Stimulated activated CD4-positive, alpha-beta T cell treated with anti-CD3 and anti-CD28 coated beads, Interleukin-2, amount 100 ng/mL, for 48 hours (primary cell): ENCODE measurements at places on chromosomes 3 and 15.

- no peak for DNase-seq
These were observed 43.5 kb downstream of the CFAP92 start for GRCh38 chr3:128950223-128950938.

DNA sequence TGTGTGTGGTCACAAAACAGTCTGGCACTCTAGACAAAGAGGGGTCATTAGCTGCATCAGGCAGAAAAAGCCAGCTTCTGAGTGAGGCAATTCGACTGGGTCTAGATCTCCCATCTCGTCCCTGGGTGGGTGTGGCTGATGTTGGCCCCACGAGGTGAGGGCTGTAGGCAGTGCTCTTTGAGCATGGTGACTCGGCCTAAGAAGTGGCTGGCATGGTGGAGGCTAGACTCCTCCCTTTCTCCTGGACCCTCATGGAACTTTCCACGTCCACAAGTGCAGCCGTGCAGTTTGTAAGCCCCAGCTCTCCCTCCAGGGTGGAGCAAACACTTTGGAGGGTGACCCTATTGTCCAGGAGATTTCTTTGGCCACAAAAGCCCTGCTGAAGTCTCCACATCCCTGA is 134.1 kb downstream of the OPA1 start:
- no peak for DNase-seq

GRCh38 chr3:108722724-108723123 is 34.5 kb downstream of the RETNLB start:
- DNase-seq = no peak

DNA sequence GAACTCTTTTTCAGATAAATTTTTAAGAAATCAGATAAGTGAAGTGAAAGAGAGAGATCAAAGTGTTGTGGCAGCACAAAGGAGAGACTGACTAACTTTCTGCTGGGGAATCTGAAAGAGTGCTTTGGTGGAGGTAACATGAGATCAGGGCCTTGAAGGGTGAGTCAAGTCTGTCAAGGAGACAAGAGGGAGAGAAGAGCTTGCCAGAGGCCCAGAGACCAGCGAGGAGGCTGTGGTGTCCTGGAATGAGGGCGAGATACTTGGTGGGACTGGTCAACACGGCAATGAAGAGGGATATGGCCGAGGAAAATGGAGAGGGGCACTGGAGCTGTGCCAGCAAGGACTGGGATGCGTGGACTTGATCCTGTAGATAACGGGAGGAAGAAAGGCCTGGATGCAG is 4.6 kb downstream of the TADA3 start:
- DNase-seq = no peak

- DNase-seq = no peak
These were observed 75.3 kb upstream of the ACP3 start for GRCh38 chr3:132241776-132242514.

- no peak for DNase-seq
These were observed 44.4 kb upstream of the PSMD6 start for GRCh38 chr3:64067506-64068346.

- DNase-seq = no peak
These were observed 46.0 kb upstream of the TSEN2 start for GRCh38 chr3:12438318-12438717.

DNA sequence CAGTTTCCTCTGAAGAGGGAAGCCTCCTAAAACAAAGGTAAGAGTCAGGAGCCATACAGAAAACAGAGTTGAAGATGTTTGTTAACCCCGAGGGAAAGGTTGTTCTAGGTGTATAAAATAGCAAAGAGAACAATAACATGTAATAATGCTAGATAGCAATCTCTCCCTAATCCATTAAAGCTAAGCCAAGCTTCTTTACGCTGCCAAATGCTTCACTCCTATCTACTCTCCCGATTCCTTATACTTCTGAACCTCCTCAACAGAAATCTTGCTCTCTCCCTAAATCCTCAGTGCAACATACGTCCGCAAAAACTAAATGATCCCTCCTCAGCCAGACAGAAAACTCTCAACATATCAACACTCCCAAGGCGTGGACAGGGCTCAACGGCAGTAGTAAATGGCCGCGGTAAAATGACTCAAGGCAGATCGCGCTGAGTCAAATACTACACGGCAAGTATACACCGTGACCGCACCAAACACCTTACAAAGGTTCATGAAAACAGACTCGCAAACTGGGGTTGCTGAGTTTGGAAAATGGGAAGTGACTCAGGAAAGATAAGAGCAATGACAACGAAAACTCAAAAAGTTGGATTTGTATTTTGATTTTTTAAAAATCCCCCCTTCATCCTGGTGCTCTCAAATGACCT is 682 bp downstream of the CLDND1 start:
- DNase-seq = peak; percentile 42

GRCh38 chr3:72301779-72302178 is 516.8 kb upstream of the PROK2 start:
- DNase-seq = no peak

DNA sequence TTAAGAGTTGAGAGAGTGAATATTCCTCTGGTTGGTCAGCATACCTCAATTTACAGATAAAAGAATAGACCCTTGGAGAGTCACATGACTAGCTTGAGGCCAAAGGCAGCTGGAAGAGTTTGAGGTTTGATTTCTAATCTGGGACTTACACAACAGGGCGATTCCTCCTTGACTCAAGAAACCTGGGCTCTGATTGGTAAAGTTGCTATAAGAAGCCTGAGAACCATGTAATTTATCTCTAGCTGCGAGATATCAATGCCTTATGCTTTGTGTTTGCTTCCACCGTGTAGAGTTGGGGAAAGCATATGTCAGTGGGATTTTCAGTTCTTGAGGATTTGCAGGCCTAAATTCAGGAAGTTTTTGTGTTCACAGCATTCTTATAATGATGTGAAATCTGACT is 206.0 kb downstream of the KLHL25 start:
- no peak for DNase-seq

DNA sequence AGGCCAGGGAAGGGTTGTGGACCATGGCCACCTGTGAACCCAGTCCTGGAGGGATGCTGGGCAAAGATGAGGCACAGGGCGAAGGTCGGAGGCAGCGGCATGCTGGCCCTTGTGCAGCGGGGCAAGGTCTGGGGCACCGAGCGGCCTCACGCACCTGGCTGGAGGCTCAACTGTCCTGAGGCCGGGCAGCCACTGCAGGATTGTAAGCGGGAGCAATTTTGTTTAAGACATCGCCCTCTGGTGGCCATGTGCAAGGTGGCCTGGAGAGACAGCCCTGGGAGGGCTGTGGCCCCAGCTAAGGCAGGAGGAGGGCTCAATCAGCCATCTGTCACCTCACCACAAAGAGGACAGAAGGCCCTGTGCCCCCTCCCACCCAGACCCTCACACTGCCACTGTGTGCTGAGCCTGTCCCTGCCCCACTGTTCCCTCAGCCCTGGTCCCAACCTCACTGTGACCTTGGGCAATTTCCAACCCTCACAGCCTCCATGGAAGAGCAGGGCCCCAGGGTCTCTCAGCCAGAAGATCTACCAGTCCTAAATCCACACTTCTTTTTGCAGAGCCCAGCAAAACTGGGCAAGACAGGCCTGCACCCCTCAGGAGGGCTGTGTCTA is 46.2 kb downstream of the TPRA1 start:
- DNase-seq = peak; percentile 68

DNA sequence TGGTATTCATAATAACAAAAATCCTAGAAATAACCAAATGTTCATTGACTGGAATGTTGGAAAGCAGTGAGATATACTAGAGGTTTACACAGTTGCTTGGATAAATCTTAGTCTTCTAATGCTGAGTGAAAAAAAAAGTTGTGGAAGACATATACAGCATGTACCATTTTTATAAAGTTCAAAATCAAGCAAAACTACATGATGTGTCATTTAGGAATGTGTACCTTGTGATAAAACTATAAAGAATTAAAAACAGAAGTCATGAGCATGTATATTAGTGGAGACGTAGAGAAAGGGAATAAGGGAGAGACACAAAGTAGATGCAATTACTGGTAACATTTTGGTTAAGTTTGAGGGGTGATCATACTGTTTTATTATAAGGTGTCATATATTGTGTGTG is 45.2 kb downstream of the FBXL2 start:
- no peak for DNase-seq

DNA sequence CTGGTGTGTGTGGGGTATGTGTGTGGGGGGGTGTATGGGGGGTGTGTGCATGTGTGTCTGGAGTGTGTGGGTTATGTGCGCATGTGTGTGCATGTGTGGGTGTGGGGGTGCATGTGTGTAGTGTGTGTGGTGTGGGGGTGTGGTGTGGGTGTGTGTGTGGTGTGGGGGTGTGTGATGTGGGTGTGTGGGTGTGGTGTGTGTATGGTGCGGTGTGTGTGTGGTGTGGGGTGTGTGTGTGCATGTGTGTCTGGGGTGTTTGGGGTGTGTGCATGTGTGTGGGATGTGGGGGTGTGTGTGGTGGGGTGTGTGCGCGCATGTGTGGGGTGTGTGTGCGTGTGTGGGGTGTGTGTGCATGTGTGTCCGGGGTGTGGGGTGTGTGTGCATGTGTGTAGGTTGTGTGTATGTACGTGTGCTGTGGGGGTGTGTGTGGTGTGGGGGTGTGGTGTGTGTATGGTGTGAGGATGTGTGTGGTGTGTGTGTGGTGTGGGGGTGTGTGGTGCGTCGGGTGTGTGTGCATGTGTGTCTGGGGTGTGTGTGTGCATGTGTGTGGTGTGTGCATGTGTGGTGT is 6.2 kb upstream of the OCA2 start:
- DNase-seq = no peak

DNA sequence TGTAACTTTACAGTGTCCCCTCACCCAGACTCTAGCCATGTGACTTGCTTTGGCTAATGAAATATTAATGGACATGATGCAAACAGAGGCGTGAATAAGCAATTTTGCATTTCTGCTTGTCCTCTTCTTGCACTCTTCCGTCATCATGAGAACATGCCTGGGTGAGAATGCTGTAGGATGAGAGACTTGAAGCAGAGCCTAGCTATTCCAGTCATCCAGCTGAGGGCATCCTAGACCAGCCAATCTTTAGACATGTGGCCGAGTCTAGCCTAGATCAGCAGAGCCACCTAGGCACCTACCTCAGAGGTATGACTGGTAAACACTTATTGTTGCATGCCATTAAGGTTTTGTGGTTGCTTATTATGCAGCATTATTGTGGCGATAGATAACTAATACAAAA is 450.5 kb upstream of the AZI2 start:
- DNase-seq = no peak

DNA sequence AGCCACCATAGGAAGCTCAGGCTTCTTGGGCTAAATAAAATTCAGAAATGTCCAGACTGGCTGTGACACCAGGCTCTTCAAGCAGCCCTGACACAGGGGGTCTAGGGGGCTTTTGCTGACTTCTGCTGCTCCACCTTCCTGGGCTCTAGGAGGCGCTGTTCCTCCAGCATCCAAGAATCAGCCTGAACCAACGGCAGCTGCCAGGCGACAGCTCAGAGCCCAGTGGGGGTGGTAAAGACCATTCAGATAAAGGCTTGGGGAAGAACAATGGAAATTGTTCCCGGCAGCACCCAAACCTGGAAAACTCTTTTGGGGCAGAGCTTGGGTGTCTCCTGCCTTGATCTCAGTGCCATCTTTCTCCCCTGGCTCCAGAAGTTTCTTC is 21.6 kb upstream of the PSTPIP1 start:
- peak; percentile 67 for DNase-seq

- no peak for DNase-seq
These were observed 40.3 kb downstream of the CORO2B start for GRCh38 chr15:68618908-68619698.

DNA sequence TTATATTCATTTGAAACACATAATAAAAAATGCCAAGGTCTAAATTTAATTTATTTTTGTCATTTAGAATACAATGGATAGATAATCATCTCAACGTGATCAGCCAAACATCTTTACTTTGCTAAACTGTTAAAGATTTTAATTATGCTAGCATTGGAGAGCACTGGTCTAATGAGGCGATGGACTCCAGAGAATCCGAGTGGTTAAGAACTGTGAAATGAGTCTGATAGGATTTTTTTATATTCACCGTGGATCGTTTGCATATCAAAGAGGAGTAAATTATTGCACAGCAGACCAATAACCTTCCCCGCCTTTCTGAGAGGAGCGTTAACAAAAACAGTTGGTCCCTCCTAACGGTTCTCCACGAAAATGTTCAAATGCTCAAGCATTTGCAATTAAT is 540.8 kb downstream of the FOXP1 start:
- no peak for DNase-seq

- no peak for DNase-seq
These were observed 96.7 kb downstream of the SV2B start for GRCh38 chr15:91196768-91197167.

DNA sequence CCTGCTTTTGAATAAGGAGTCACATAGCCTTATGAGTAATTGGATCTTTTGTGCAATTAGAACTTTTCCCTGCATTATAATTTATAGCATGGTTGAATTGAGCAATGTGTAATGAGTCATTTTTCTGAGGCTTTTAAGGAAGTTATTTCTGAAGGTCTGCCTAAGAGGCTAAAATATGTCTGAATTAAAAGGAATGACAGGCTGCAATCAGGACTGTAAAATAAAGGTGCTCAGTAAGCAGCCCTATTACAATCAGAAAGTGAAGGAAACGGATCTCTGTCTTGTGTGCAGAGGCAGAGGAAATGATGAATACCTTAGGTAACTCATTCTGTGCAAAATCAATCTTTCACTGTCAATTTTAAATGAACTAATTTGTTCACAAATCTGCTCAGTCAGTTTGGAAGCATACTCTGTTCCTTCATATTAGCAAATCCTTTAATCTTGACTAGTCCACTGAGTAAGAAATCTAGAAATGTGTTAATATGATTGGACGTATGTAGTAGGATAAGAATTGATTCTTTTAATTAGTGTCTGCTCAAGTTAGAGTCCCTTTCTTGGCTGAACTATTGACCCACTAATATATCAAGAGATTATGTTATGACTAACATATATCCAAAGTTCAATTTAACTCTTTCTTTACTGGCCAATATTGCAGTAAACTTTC is 290.1 kb downstream of the ZIC1 start:
- no peak for DNase-seq

DNA sequence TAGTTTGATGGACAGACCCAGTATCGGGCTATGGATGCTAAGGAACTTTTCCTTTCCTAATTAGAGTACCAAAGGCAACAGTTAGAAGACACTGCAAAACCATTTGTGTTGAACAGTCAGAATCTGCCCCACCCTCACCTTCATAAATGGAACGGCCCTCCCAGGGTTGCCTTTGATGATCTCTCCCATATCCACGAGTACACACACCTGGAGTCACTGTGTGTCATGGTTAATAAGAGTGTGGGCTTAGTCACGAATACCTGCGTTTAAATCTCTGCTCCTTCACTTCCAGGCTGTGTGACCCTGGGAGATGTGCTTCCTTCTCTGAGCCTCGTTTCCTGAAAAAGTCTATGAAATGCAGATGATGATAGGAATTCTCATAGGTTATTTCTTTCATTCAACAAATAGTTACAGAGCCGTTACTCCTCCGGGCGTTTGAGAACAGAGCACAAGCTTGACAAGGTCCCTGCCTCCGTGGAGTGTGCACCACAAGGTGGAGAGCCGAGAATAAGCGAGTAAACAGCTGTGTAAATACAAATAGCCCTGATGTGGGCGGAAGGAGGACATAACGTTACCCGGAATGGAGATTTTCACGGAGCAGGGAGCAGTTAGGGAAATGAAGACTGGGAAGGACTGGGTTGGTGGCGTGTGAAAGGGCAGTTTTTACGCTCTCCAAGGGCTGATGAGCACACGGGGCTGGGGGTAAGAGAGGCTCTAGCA is 6.7 kb downstream of the SLC51A start:
- DNase-seq = no peak
